ENCODE measurements at places on chromosomes 12 and 14. TPM values are rescaled to one million over a fixed set of nuclear protein-coding genes. Genes with fewer than 3 reads are reported as not detected.

GRCh38 chr12:38736821-38737220 lies 168.6 kb downstream of the CPNE8 start:
- DNase-seq: no peak
- H3K27ac ChIP-seq: no peak overlapping the region
- no peaks in the 10 kb centered on the region for H3K4me1 ChIP-seq
- H3K27me3 ChIP-seq: no peaks in the 10 kb centered on the region
- no peak overlapping the region for H3K4me3 ChIP-seq

Gene DCTN2
- 90.8 TPM for total RNA-seq

DNA sequence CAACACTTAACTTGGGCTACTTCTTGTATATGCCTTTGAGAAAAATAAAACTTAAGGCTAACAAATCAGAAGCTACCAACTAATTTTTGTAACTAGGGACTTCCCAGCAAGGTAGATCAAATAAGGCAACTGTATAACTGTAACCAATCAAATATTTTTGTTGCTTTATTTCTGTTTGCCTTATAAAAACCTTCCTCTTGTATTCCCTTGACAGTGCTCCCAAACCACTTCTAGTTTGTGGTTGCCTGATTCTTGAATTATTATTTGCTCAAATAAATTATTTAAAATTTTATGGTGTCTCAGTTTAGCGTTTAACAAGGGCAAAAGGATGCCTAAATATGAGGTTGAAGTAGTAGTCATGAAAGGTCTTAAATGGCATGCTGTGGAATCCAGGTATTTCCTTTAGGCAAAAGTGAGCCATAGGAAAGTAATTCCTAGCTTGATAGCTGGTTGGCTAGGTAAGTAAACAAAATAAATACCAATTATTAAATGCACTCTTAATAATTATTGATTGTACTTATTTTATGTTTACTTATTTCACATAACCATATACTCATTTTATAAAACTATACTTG lies 632.6 kb downstream of the RPL10L start:
- no peak overlapping the region for H3K27ac ChIP-seq
- H3K4me1 ChIP-seq: no peaks in the 10 kb centered on the region
- DNase-seq: no peak
- no peaks in the 10 kb centered on the region for H3K27me3 ChIP-seq
- no peak overlapping the region for H3K4me3 ChIP-seq

- no peaks in the 10 kb centered on the region for H3K4me1 ChIP-seq
- no peak overlapping the region for H3K27ac ChIP-seq
- DNase-seq: no peak
Observed at GRCh38 chr14:56844406-56845002, 34.2 kb upstream of the OTX2 start.

Data from activated CD8-positive, alpha-beta memory T cell treated with anti-CD3 and anti-CD28 coated beads, Interleukin-2, amount 10 ng/mL, durations not matched to agents 7 days and 5 days (primary cell).